ENCODE measurements at places on chromosomes 5 and 9. TPM values are rescaled to one million over a fixed set of nuclear protein-coding genes. Genes with fewer than 3 reads are reported as not detected.
A peak's percentile ranks its signal among the peaks of the same experiment; 100 is the strongest.

Gene TMEM252
- not detected for total RNA-seq

Gene AK3
- total RNA-seq = 41.8 TPM

Gene SLC4A9
- not detected for total RNA-seq

DNA sequence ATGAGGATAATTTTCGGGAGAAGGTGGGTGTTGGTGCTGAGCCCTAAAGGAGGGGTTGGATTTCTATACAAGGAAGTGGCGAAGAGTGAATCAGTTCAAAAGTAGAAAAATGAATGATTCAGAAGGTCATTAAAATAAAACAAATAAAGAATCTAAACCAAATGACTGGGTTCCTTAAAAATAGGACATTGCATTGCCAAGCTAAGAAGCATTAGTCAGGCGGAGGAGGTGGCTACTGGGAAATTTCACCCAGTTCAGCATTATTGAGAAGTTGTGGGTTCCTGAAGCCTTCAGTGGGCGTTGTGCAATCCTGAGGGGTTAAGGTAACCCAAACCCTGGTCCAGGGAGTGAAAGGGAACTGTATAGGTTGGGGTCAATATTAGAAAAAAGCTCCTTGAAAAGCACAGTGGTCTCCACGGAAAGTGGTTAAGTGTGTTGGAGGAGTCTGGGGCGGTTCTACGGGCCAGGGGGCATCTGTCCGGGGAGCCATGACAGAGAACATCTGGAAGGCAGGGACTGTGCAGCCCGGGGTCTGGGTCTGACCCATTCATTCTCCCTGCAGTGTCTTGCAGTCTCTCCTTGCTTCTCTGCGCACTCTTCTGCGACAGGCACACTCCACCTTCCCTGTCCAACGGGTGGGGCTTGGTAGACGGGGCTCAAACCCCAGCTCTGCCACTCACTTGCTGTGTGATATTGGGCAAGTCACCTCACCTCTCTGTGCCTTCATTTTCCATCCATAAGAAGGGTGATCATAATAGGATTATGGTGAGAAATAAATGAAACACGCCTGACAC lies 27.6 kb upstream of the DUSP1 start:
- peak; percentile 90 for DNase-seq

DNA sequence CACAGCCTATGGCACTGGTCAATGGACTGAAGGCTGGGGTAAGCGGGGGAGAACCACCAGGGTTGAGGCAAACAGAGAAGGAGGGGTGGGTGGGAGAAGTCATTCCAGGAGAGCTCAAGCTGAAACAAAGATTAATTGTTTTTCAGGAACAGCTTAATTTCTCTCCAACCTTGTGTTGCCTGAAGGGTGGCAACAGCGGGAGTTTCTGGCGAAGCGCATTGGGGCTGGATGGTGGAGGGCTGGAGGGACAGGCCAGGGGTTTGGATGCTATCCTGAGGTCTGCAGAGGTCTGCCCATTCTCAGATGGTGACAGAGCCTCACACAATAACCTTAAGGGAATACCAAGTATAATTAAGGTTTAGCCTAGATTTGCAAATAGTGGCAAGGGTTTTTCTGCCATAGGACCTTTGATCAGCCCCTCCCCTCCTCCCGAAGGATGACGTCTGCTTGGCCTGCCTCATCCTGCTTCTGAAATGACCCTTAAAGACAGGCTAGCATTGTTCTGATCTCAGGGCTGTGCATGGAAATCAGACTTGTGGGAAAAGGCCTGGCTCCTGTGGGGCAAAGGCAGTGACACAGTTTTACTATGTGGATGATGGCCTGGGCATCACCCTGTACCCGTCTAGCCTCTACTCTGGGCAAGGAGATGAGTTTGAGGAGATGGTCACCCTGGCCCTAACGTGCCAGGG lies 32.7 kb downstream of the PSD2 start:
- DNase-seq = no peak

- DNase-seq = no peak
Measured at GRCh38 chr5:122341087-122341486, 29.1 kb downstream of the SNCAIP start.

GRCh38 chr5:571791-572190 lies 40.3 kb upstream of the CEP72 start:
- no peak for DNase-seq
